Progenitor cell of endocrine pancreas (in vitro differentiated cells): ENCODE measurements at places on chromosomes 13 and 19.

DNA sequence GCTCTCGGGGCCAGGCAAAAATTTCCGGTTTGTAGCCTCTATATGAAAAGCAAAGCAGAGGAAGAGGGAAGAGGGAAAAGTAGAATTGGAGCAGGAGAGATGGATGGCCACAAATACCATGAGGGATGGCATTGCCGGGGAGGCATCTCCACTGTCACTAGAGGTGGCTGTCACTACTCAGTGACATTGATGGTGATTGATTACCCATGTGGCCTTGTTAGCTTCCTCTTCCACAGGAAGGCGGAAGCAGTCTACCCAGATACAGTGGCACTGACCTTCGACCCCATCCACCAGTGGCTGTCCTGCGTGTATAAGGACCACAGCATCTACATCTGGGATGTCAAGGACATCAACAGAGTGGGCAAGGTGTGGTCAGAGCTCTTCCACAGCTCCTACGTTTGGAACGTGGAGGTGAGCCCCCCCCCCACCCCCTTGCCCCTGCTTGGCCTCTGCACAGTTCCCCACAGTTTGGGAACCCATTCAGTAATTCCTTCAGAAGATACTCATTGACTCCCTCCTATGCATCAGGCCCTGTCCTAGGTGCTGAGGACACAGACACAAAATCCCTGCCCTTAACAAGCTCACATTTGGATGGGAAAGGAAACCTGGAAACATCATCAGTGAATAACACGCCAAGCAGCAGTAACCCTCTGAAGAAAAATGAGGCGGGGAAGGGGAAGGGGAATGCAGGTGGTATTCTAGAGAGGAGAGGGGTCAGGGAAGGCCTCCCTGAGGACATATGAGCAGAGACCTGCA is 18.6 kb downstream of the WDR62 start:
- DNase-seq: no peak

GRCh38 chr19:52535771-52536447 is 8.4 kb downstream of the ZNF808 start:
- peak; percentile 79 for DNase-seq

DNA sequence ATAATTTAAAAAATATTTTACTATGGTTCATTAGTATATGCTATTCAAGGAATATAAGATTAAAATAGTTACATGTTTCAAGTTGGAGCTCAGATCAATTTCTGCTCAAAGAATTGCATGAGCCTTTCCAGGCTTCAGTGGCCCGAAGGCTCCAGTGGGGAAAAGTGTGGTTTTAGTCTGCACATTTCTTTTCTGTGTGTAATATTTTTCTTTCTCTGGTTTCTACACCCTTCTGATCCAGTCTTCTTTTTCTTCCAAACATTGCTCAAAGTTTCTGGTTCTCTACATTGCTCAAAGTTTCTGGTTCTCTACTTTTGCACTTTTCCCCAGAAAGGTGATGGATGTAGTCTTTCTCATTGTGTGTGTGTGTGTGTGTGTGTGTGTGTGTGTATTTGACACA is 64.7 kb upstream of the OXGR1 start:
- no peak for DNase-seq

DNA sequence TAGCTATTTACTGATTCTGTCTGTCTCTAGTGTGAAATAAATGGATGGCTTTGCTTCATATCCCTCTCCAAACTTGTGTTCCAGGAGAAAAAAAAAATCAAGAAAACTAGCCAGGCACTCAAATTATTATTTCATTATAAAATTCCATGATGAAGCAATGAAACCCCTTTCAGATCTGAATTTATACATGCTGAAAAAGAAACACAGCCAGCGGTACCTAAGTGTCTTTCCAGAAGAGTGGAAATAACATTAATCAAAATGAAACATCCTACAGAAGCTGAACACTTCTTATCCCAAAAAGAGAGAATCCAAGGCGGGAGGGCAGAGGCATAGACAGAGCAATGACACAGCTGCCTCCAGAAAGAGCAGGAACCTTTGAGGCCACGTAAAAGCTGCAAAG is 15.9 kb downstream of the ENOX1 start:
- DNase-seq: no peak

GRCh38 chr19:5152767-5153532 is 184.0 kb downstream of the KDM4B start:
- DNase-seq: no peak

GRCh38 chr13:49110122-49110912 is 109.8 kb upstream of the MLNR start:
- DNase-seq: peak; percentile 66

DNA sequence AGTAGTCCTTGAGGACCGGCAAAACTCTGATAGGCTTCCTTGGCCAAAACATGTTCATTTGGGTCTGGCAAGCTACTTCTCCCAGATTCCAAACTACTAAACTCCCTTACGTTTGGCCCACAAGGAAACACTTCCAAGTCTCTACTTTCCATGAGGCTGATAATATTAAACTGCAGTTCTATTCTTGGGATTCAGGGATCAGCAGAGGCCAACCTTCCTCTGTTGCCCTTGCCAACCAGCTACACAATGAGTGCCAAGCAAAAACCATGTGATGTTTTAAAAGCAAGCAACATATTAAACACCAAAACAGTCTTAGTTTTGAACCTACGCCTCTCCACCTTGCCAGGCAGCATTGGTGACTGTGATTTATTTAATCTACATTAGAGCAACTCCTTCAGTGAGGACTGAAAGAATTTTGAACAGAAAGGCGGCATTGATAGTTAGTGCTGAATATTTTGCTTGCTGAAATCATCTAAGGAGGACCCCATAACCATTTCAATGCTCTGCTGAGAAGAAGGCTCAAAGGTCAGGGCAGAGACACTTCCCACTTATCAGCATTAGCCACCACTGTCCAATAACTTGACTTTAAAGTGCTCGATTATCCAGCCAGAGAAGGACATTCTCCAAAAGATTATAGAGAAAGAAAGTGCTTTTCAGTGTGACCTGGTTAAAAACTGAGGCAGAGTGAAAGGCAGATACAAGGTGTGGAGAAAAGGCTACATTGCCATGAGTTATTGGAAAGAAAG is 287.1 kb downstream of the TBC1D4 start:
- no peak for DNase-seq

- DNase-seq: no peak
Observed at GRCh38 chr19:15241259-15241910, 9.1 kb upstream of the EPHX3 start.

- no peak for DNase-seq
Observed at GRCh38 chr13:76708138-76708688, 178.0 kb downstream of the KCTD12 start.

GRCh38 chr13:71218960-71219359 is 648.0 kb downstream of the DACH1 start:
- DNase-seq: no peak

GRCh38 chr13:79423801-79424642 is 18.0 kb upstream of the RBM26 start:
- no peak for DNase-seq

GRCh38 chr19:49680421-49681351 is 3.6 kb downstream of the PRMT1 start:
- DNase-seq: peak; percentile 96

DNA sequence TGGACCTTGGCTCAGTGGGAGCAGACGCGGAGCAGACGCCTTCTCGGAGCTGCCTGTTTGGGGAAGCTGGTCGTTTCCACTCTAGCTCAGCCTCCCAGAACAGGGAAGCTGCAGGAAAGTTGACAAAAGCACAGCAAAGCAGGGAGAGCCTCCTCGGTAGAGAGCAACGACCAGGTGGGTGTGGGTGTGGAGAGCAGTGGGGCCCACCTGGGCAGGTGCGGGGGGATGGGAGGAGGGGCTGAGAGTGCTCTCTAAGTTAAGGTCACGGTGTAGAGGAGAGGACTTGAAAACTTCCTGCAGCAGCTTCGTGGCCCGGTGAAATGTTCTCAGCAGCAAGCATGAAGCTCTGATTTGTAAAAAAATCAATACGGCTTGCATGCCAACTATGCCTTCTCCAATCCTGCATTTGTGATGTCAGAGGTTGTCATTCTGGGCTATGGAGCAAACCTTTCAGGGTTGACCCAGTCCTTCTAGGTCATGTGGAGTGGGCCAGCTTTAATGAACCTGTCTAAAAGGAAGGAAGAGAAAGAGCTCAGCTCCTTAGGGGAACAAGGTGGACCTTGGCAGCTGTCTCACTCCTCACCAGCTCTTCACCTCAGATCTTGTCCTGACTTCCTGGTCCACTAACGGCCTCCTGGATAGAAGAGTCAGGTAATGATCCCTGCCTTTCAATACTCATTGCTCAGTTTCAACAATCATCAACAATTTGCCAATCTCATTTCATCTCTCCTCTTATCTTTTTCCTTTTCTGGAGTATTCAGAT is 85.8 kb upstream of the UBL3 start:
- peak; percentile 10 for DNase-seq

GRCh38 chr13:44040070-44040817 is 160.5 kb downstream of the LACC1 start:
- no peak for DNase-seq

- peak; percentile 77 for DNase-seq
Observed at GRCh38 chr19:3284759-3285646, 60.5 kb downstream of the CELF5 start.

DNA sequence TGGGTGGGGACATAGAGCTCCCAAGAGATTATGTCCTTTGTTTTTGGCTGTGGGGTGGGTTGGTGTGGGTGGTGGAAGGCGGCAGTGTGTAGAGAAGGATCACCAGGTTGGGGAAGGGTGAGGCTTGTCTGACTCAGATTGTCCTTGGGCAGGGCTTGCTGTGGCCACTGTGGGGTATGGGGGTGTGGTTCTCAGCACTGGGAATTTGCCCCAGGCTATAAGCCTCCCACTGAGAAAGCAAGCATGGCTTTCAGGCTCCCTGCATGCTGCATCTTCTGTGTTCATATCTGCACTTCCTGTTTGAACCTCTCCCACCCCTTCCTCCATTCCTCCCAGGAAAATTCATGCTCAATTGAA is 34.9 kb downstream of the DNAJC15 start:
- DNase-seq: no peak

DNA sequence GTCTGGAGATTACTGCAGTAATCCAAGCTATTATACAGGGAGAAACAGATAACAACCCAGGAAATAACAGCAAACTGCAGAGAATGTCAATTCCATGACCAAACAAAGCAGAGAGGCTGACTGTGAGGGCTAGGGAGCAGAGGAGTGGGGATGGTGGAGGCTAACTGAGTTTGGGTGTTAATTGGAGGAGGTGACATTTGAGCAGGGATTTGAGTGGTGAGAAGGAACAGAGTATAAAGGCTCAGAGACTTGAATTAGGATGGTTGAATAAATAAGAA is 3.1 kb downstream of the DMAC2 start:
- DNase-seq: no peak

DNA sequence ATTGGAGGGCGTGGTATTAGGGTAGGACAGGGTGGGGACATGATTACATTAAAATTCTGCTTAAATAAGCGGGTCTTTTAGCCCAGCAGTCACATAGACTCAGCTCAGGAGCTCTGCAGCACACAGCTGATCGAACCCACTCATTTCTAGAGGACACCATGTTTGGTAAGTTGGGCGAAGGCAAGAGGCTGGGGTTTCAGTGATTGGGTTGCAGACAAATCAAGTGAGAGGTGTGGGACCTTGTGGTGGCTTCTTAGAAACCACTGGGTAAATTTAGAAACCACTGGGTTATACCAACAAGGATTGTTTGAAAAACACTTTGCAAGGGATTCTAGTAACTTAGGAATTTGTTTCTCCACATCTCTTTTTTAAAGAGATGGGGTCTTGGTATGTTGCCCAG is at the start of gene LEUTX:
LEUTX (plus strand) TSS at position 92 of the 400 bp plus-strand sequence; CDS start at position 159, 67 bp downstream.
- DNase-seq: no peak
